Activated B cell treated with CpG ODN at 0.5 μM for 24 hours (primary cell): ENCODE measurements at places on chromosomes 12 and 14. TPM values are rescaled to one million over a fixed set of nuclear protein-coding genes. Genes with fewer than 3 reads are reported as not detected.
A peak's percentile ranks its signal among the peaks of the same experiment; 100 is the strongest.

Gene WNK1
- total RNA-seq, result 142 and 155 TPM in 2 replicates

Gene RNASE7
- total RNA-seq, result not detected in 2 replicates

Gene PRIMA1
- not detected in 2 replicates for total RNA-seq

DNA sequence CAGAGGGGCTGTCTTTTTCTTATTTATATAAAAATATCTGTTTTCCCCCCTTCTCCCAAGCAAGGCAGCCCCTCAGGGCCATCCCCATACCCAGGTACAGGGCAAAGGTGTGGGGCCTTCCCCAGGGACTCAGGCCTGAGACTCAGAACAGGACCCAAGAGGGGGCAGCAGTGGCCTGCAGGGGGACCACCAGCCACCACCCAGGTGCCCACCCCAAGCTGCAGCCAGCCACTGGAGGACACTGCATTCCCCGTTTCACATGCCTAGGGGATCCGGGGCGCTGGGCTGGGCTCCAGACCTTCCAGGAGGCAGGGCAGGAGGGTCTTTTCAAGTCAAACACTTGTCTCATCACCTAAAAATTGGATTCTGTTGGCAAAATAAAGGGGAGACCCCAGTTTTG is 83.3 kb downstream of the SCARB1 start:
- DNase-seq, result no peak

GRCh38 chr12:6074979-6075585 is 49.4 kb downstream of the VWF start:
- no peak for DNase-seq

- no peak for DNase-seq
Measured at GRCh38 chr14:94127330-94127729, 2.1 kb downstream of the IFI27L2 start.

- DNase-seq, result no peak
Measured at GRCh38 chr14:75439989-75440388, 12.2 kb downstream of the JDP2 start.

DNA sequence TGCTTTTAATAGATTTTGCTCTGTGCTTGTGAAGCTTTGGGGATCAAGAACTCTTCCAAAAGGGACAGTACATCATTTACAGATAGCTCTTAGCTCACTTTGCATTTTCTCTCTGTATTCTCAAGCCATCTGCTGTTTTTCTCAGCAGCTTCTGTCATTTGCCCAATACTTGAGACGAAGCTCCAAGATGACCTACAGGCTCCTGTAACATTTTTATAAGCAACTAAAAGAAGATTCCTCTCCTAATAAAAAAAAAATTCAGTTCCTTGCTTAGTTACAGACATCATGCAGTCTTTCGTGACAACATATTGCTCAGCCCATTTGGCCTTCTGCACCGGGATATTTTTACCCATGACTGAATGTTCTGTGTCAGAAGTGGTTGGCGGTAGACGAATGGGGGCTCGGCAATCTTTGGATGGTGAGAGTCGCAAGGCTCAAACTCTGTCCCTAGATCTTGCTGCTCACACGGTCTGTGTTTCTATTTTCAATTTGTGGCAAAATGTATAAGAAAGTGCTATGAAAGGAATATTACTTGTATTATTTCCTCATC is 215.6 kb downstream of the FSCB start:
- no peak for DNase-seq

DNA sequence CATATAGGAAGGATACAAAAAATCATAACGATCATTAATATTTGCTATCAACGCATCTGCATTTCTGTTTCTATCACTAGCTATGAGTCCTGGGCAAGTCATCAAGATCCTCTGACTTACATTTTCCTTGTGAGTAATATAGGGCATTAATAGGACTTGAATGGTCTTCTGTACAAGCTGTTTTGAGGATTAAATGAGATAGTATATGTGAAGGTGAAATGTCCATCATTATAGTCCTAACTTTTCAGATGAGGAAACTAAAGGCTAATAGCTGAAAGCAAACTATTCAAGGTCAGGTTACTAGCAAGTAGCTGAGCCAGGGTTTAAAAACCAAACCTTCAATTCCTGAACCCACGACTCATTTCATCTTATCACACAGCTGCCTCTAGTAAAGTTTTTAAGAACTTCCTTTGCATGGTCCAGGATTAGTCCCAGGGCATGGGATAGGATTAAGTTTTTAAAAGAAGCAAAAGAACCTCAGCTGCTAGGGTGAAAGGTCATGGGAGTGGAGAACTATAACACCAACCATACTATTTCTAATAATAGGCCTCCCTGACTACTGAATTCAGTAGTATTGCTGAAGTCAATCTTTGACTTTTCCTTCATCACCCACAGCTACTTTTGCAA is 101.4 kb upstream of the ADAMTS20 start:
- DNase-seq, result no peak

- DNase-seq, result no peak
Measured at GRCh38 chr12:75289753-75290152, 40.4 kb downstream of the CAPS2 start.

DNA sequence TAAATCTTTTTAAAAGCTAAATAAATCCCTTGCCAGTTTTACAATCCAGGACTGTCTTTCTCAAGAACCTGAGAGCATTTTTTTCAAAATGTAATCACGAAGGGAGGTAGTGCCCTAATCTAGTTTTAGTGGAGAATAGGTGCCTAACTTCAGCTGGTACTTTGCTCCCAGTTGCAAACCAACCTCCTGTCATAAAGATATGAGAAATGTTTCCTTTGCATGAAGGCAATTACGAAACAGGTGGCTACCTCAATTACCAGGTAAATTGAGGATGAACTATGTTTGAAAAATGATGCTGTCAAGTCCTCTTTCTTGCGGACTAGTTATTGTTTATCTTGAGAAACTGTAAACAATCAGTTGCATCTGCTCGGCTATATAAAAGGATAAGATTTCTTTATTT is 437.9 kb downstream of the DAD1 start:
- no peak for DNase-seq

DNA sequence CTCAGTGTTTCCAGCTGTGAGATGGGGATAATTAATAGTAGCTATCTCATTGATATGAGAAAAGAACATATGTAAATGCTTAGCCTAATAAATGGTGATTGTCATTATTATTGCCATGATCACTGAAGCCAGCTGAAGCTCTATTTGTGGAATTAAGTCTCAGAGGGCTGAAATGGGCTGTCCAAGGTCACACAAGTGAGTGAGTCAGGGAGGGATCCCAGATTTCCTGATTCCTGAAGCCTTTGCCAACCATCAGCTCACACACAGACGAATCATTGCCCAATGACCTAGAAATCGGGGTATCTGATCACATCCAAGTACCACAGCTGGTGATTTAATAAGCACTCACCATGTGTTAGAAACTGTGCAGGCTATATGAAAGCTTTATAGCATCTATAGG is 21.6 kb upstream of the TMEM229B start:
- DNase-seq, result no peak

- peak; percentile 71 for DNase-seq
Measured at GRCh38 chr14:22886500-22887259, 3.7 kb downstream of the REM2 start.

GRCh38 chr14:32809255-32809654 is 129.4 kb upstream of the NPAS3 start:
- no peak for DNase-seq
